ENCODE measurements at places on chromosomes 3 and 15.

GRCh38 chr3:101638261-101638745 is 38.6 kb downstream of the ZBTB11 start:
- peak; percentile 3 for DNase-seq

GRCh38 chr3:191417457-191417729 is 43.6 kb upstream of the PYDC2 start:
- DNase-seq = no peak

- peak; percentile 39 for DNase-seq
Measured at GRCh38 chr3:149494022-149494758, 19.7 kb downstream of the TM4SF4 start.

GRCh38 chr3:146221276-146221675 is 29.6 kb downstream of the PLSCR4 start:
- no peak for DNase-seq

- DNase-seq = no peak
Measured at GRCh38 chr15:59746777-59747176, 57.7 kb upstream of the BNIP2 start.
